Mesenteric fat pad (tissue), 1 donor: ENCODE measurements at places on chromosomes 5 and 9.

DNA sequence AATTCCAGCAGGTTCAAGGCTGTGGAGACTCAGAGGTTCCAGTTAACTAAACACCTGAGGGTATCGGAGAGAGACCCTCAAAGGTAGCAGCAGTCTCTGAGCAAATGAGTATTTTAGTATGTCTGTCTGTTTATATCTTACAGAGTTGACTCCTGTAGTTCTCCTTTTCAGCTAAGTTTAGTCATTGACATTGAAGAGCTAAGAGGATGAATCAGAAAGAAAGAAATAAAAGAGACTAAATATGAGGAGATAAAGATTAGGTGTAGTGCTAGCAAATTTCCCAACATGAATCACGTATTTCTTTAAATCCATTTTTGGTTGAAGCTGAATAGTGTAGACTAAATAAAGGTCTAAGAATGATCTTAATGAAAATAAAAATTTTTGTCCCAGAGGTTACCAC is 474.0 kb upstream of the RGMB start:
- DNase-seq = no peak

GRCh38 chr5:95760273-95761191 is 29.4 kb downstream of the RHOBTB3 start:
- DNase-seq = no peak

GRCh38 chr9:134501761-134502265 is 139.8 kb upstream of the COL5A1 start:
- peak; percentile 80 for DNase-seq

DNA sequence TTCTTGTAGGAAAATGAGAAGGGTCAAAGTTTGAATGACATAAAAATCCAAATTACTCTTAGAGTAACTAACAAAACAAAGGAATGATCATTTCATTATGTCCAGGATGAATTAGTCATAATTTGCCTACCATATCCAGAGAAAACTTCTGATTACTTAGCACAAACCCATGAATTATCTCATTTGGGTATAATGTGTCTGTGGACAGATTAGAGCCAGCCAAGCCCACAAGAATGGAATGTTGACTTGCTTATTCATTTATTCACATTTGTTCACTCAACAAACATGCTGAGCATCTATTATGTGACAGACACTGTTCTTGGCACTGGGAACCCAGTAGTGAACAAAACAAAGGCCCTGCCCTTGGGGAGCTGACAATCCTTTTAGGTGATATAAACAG is 87.4 kb downstream of the APBA1 start:
- DNase-seq = no peak

DNA sequence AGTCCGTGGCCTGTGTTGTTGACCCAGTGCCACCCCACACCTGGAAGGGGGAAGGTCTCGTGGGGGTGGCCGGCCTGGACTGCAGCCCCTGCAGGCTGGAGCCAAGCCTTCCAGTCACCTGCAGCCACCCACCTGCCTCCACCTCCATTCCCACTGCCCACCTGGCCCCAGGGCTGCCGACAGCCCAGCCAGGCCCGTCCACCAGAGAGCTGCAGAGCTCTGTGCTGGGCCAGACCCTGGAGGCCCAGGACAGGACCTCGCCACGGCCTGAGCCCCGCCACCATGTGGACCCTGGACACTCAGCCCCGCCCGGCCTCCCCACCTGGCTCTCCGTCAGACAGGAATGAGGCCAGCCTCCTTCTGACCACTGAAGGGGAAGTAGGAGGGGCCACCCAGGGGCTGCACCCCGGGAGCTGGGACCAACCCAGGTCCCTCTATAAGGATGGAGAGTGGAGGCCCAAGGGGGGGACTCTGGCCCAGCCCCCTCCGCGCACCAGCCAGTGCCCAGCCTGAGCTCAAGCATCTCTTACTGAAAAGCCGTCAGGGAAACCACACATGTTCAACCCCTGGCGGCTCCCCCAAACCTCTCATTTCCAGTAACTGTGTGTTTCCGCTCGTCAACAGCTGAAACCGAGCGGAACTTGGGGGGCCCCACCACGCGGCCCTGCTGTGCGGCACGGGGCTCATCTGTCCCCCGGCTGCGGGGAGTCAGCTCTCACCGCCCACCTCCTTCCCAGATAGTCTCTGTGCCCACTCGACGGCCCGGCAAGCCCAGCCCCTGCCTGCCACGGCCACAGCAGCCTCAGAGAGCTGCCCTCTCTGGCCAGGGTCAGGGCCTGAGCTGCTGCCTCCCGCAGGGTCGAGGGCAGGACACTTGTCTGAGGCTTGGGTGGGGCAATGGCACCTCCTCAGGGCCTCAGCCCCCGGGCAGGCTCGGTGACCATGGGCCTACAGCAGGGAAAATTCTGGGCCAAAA is 12.8 kb downstream of the NOTCH1 start:
- DNase-seq = no peak
